Bronchial epithelial cell (primary cell): ENCODE measurements at places on chromosomes 16 and 17.
A peak's percentile ranks its signal among the peaks of the same experiment; 100 is the strongest.

DNA sequence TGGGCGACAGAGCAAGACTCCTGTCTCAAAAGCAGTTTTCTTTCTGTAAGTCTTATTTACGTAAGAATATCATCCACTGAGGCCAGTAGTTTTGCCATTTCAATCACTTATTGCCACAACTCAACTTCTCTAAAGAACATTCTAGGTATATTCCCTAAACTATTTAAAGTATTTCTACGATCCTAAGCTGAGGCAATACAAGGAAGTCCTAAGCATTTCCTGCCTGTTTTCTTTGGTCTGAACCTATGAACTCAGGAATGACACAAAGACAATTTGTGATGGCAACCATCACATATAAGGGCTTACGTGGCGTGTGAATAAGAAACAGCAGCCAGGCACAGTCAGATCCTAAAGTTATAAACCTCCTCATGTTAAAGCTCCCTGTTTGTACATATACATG is 14.2 kb downstream of the USP36 start:
- DNase-seq, result no peak

- peak; percentile 90 for DNase-seq
Measured at GRCh38 chr17:50219342-50219741, 17.9 kb upstream of the COL1A1 start.

DNA sequence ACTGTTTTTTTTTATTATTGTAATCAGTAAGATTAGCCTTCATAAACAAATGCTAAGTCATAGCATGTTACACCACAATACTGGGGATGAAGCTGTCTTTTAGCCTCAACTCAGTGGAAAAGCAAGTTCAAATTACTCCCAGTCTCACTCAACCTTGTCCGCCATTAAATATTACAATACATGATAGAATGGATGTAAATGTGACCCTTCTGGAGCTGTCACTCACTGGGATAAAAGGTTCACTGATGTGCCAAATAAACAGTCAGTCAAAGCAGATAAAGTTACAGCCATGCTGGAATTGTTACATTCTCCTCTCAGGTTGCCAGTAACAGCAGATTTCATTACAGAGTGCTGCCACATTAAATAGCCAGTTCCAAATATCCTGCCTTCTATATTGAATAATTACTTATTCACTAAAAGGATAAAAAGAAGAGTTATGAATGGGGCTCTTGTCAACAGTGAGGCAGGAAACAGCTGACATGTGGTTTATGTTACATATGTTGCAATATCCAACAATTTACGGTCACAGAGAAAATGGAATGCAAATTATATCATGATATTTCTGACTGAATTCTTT is 53.4 kb downstream of the BRIP1 start:
- DNase-seq, result peak; percentile 63

- no peak for DNase-seq
Measured at GRCh38 chr16:2691491-2692248, 9.3 kb downstream of the KCTD5 start.

GRCh38 chr17:31493656-31494155 is 102.2 kb downstream of the RAB11FIP4 start:
- DNase-seq, result no peak

DNA sequence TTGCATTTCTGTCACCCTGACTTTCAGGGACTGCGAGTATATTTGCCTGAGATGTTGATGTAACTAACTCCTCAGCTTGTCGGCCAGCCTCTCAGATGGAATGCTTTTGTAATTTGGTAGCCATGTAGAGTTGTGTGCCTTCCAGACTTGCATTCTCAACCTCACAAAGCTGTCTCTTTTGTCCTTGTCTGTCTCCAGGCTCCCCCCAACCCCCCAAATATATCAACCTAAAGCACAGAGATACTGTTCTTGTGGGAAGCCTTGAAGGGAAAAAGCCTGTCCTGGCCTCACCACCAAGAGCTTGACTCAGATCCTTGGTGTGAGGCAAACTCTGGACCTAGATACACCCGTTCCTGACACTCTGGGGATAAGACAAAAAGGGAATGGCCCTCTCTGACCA is 18.4 kb downstream of the SAP30BP start:
- peak; percentile 67 for DNase-seq

DNA sequence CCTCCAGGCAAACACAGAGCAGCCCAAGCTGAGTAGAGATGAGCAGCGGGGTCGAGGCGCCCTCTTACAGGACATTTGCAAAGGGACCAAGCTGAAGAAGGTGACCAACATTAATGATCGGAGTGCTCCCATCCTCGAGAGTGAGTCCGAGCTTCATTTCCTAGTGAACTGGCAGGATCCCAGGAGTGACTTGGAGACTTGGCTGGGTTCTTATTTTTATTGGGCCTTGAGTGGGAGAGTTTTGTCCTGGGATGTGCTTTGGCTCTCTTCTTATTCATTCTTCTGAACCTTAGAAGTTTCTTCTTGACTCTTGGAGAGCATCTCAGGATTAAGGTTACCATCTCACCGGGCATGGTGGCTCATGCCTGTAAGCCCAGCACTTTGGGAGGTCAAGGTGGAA is 27.2 kb upstream of the CDC6 start:
- DNase-seq, result no peak

GRCh38 chr16:86863609-86864008 is 285.3 kb downstream of the FOXL1 start:
- no peak for DNase-seq

GRCh38 chr17:17784657-17785267 is 52.0 kb downstream of the SREBF1 start:
- no peak for DNase-seq
